ENCODE measurements at places on chromosomes 7 and 10.

DNA sequence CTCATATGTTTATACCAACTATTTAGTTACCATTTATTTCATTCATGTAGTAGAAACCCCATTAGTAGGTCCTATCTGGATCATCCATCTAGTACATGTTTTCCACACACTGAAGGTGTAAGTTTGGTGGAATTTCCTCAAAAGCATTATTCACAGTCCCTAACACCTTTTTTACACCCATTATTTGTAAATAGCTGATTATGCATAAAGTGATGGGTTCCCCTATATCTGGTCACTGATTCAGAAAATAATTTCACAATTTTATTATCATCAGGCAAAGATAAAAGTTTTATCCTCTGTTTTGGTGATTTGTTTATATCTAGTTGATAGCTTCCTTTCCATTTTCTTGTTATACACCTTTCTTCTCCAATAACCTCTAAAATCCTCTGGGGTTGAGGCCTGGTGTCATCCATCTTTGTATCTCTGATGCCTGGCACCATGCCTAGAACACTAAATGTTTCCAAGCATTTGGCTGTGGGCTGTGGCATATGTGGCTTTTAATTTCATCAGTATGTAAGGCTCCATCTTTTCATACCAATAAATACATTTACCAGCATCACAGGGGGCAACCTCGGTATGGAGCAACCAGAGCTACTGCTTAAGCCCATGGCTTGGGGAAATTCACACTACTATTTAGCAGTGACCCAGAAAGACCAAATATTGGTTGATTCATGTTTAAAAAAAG lies 1089.5 kb upstream of the LRRN3 start:
- no peak for DNase-seq

DNA sequence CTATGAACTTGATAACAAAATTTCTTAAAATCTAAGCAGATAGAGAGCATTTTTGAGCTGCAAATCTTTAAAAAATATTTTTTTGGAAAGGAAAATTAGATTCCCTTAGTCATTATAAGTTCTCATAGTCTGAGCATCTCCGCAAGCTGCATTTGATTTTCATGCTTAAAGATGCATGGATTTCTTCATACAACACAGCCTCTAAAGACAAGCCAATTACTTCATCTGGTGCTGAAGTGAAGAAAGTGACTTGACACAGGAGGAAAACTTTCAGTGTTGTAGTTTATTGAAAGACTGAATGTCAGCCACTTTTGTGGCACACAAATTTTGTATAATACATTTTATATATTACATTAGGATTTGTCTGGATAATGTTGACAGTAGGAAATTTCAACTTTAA lies 22.5 kb downstream of the SEMA3D start:
- no peak for DNase-seq

GRCh38 chr10:97185326-97186058 lies at the start of gene SLIT1:
Gene SLIT1 (minus strand): TSS chr10:97185959. CDS start chr10:97185674, 285 bp downstream.
- no peak for DNase-seq

- no peak for DNase-seq
These were observed 179.6 kb downstream of the ADK start for GRCh38 chr10:74330646-74331045.

DNA sequence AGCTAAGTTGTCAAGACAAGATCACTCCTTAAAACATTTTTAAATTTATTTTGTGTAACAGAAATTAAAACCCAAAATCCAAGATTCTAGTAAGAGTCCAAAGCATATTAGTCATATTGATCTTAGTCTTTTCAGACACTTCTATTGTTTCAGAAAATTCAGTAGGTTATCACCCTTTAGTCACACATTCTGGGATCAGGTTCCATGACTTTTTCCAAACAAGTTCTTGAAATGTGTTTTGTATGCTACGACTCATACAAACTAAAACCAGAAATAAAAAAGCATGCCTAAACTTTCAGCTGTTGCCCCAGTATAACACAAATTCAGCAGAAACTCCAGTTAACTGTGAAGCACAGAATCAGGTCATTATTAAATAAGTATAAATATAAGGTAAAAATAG lies 10.7 kb downstream of the SEMA3D start:
- DNase-seq: no peak

GRCh38 chr10:133247681-133248333 lies 10.2 kb downstream of the VENTX start:
- DNase-seq: no peak

GRCh38 chr7:34758111-34758601 lies 100.1 kb downstream of the NPSR1 start:
- DNase-seq: no peak
